ENCODE measurements at places on chromosomes 3 and 15.

GRCh38 chr3:69149586-69149985, 27.2 kb upstream of the LMOD3 start:
- no peak for DNase-seq

GRCh38 chr15:33074212-33074611, 120.3 kb downstream of the FMN1 start:
- DNase-seq, result no peak

- DNase-seq, result no peak
Observed at GRCh38 chr3:171116824-171117395, 90.4 kb upstream of the SLC2A2 start.

- no peak for DNase-seq
Observed at GRCh38 chr3:107251819-107252218, 125.4 kb upstream of the CCDC54 start.

DNA sequence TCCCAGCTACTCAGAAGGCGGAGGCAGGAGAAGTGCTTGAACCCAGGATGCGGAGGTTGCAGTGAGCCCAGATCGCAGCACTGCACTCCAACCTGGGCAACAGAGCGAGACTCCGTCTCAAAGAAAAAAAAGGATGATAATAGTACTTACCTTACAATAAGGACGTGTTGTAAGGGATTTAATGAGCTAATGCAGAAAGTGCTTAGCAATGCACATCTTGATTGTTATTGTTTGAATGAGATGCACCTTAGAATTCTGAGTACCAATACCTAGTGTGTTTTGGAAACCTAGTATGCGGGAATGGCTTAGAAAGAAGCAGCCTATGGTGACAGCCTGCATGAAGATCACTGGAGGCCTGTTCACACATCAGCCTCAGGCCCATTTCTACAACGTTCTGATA, 19.5 kb downstream of the SNUPN start:
- DNase-seq, result no peak

DNA sequence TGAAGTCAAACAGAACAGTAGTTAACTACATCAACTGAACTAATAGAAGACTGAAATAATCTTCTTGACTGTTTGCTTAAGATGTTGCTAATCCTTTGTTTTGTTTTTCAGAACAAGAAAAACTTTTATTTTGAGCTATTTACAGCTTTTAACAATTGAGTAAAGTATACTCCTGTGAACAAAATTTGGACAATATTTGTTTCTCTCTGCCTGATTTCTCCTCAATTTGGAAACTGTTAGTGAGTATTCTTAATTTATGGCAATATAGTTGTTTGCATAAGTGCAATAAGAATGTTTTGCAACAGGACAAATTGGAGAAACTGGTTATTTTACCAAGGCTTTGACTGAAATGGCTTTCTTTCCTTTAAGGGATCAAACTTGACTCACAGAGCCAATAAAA, 36.5 kb upstream of the ENTPD3 start:
- DNase-seq, result no peak

- DNase-seq, result no peak
Observed at GRCh38 chr3:33980252-33980651, 181.8 kb downstream of the PDCD6IP start.

GRCh38 chr3:126450744-126451143, 24.9 kb downstream of the ZXDC start:
- DNase-seq, result no peak

- DNase-seq, result no peak
Observed at GRCh38 chr3:71016178-71016845, 567.2 kb downstream of the FOXP1 start.

DNA sequence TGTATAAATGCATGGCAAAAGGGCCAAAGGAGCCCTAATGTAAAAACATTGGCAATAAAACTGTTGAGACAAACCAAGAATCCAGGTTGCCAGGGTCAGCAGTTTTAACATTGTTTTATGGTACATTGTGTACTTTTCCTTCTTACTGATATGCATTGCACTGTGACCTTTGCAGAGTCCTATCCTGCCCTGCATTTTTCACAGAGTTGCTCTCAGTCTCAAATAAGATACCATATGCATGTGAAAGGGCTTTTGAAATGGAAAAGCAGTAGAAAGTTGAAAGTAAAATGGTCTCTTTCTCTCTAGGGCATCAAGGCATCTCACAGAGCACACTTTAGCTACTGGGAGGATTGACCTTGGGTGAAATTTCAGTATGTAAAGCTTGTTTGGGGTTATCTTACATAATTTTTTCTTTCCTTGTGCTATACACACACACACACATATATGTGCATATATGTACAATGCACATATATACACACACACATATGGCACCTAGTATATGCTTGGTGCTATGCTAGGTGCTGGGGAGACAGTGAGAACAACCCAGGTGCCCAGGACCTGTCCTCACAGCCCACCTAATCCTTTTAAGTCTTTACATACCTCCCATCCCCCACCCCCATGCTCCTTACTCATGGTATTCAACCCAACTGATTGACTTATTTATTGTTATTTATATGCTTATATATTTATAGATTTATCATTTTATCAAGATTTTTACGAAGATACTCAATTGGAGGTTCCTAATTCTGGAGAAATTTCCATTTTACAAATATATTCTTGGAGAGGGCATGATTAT, 1.2 kb upstream of the PPP2R3A start:
- no peak for DNase-seq

DNA sequence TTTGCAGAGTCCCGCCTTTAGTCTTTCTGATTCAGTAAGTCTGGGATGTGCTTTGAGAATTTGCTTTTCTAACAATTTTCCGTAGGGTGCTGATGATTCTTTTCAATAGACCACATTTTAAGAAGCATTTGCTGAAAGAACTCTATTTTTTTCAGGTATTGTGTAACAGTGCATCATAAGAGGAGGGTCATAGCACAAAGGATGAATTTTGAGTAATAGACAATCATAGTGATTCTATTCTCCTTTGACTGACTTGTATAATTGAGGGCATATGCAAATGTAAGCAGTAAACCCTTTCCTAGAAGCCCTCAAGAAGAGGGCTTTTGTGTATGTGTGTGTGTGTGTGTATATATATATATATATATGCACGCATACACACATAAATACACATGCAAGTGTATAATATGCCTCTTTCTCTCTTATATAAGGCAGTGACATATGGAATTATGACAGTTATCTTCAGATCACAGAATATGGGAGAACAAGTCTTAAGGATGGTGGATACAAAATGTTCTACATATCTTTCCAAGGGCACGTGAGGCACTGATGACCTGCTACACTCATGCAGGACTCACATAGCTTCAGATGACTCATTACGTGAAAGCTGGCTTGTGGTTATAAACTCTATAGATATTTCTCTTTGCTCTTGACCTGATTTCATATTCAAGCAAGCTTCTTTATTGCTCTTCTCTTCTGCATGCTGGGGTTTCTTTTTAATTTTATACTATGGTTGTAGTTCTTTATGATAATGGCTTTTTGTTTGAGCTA, 6.5 kb upstream of the PLSCR1 start:
- DNase-seq, result no peak

GRCh38 chr3:51384055-51384725, 901 bp upstream of the MANF start:
- no peak for DNase-seq

GRCh38 chr15:92541291-92542200, 114.0 kb downstream of the FAM174B start:
- no peak for DNase-seq

- DNase-seq, result no peak
Observed at GRCh38 chr15:69661871-69662644, 209.4 kb downstream of the RPLP1 start.

- no peak for DNase-seq
Observed at GRCh38 chr15:35698966-35699575, 153.1 kb upstream of the DPH6 start.

DNA sequence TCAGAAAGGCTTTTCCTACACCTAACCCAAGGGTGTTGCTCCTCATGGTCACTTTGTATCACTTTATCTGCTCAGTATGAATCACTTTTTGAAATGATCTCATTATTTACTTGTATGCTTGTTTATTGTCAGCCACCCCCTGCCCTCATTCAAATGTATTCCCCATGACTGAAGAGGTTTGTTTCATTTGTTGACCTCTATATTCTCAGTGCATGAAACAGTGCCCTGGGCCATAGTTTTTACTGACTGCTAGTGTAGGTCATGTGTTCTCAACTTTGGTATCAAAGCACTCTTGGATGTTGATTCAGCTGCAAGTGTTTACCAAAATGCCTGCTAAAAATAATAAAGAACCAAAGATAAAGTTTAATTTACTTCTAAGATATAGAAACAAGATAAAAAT, 381.7 kb upstream of the ARPP21 start:
- DNase-seq, result no peak

DNA sequence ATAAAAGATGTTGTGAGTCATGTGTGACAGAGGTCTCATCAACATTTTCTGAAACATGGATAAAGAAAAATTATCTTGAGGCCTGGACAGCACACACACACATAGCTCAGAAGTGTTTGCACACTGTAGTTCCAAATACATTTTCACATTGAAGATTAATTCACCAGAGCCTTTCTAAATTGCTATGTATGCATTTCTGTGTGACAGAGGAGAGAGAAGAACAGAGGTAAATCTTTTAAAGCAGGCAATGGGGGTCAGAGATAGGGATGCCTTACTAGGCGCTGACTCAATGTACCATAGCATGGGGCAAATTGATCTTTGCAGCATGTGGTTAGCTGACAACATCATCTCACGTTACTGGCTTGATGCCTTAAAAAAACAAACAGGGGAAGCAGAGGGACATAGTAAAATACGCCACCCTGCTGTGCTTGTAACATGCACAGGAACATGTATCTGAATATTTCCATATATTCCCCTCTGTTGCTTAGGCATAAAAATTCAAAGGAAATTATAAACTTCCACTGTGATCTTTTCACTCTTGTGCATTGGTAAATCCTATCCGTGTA, 7.7 kb downstream of the POU1F1 start:
- DNase-seq, result no peak

- no peak for DNase-seq
Observed at GRCh38 chr15:31559786-31560185, 233.2 kb downstream of the KLF13 start.

GRCh38 chr3:54349231-54349652, 226.9 kb downstream of the CACNA2D3 start:
- no peak for DNase-seq

GRCh38 chr3:55441499-55441898, 45.6 kb downstream of the WNT5A start:
- no peak for DNase-seq

DNA sequence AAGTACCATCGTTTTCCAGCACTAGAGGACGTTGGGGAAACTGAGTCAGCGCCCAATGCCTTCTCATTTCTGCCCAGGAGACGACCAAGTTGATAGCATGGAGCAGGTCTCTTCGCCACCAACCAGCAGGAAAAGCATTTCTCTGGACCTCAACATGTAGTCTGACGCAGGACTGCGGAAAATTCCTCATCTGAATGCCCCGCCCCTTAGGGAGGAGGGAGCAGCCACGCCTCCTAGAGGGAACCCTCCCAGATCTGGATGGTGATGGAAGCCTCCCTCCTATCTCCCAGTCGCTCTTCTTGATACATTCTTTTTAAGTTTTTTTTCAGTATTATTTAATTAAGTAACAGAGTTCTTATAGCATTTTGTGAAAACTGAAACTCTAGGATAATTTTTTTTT, 17.4 kb upstream of the MINDY4B start:
- no peak for DNase-seq

DNA sequence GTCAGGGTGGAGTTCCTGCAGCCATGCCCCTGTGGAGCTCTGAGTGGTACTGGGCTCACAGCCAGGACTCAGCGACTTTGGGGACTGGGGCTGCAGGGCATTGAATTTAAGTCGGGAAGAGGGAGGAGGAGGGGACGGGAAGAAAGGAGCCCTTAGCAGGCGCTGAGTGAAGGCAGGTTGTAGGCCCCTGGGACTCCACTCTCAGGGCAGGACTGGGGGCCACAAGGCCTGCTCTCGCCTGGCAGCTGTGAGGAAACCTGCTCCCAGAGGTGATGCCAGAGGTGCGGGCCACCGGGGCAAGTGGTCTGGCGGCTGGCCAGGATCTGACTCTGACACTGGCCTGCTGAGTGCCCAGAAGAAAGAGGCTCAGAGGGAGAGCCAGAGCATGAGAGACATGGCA, 73.5 kb downstream of the EPHB3 start:
- no peak for DNase-seq

DNA sequence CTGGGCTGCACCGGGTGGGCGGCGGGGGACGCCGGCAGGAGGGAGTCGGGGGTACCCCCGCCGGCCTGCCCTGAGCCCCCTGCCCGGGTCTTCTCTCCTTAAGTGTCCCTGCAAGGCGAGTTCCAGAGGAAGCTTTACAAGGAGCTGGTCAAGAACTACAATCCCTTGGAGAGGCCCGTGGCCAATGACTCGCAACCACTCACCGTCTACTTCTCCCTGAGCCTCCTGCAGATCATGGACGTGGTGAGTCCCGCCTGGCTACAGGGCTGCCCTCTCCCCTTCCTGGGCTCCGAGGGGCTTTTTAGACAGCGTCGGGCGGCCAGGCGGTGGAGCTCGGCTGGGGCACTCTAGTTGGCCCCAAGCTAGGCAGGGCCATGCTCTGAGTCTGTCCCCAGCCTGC, 480 bp downstream of the CHRNA7 start:
- DNase-seq, result no peak

DNA sequence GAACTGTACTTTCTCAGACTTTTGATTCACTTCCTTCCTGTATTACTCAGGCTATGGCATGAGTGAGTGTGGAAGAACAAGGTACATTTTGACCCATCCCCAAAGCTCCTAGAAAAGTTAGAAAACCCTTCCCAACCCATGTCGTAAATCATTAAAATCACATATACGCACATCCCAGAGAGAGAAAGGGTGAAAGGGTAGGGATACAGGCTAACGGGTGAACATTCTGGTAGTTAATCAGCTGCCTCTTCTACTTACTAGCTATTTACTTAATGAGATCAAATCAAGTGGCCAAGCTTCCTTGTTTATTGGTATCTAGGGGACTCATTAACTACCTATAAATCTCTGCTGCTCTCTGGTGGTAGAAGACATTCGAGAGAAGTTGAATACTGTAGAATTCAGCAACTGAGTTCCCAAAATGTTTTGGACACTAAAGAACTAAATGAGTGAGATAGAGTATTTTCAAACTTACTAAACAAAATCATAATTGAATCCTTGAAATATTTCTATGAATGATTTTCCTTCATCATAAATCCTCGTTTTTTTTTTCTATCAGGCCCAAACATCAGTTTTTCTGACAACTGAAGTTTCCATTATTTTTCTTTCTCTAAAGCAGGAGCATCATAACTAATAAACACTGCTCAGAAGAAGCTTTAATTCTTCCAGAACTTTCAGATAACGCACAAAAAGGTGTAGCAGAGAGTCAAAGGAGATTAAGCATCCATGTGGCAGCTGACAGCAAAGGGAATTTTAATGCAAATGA, 124.2 kb downstream of the IMPG2 start:
- no peak for DNase-seq

DNA sequence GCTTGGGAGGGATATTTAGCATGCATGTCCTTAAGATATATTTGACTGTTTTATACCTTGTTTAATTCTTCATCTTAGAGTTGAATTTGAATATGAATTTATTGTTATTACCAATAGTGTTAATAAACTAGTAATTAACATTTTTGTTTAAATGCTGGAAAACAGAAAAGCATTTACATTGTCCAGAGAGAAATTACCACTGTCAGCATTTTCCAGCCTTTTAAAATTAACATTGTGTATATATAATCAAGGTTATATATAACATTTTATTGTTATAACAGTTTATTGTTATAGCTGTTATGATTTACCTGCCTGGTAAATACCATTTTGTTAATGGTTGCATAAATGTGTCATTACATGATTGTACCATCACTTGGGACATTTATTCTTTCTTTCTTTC, 8.0 kb upstream of the P4HTM start:
- no peak for DNase-seq

GRCh38 chr3:195133013-195133412, 137.9 kb downstream of the XXYLT1 start:
- no peak for DNase-seq

GRCh38 chr3:64295594-64295993, 70.3 kb upstream of the PRICKLE2 start:
- DNase-seq, result no peak
